ENCODE measurements at places on chromosomes 5 and 9.

DNA sequence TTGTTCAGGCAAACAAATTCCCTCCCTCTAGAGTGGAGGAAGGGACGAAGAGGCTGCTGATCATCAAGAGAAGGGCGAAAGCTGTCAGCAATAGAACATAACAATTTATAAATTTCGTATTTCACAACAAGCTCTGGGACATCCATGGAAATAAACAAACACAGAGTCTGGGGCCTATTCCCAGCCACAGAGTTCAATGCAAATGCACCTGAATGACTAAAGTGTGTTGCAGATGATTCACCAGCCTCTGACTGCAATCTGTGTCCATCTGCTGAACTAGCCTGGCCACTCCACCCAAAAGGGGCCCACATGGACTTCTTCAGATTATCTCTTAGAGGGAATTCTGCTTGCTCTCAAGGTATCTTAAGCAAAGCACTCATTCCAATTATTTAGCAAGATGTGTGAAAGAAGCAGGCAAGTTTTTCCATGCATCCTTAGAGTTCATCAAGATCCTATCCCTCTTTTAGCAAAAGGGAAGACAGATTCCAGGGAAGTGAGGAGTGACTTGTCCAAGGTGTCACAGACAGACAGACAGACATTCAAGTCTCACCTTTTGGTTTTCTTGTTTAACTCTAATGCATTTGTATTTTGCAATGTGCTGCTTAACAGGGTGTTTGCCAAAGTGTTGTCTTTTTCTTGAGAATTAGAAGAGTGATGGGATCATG is 307.8 kb upstream of the PAPPA start:
- no peak for DNase-seq

DNA sequence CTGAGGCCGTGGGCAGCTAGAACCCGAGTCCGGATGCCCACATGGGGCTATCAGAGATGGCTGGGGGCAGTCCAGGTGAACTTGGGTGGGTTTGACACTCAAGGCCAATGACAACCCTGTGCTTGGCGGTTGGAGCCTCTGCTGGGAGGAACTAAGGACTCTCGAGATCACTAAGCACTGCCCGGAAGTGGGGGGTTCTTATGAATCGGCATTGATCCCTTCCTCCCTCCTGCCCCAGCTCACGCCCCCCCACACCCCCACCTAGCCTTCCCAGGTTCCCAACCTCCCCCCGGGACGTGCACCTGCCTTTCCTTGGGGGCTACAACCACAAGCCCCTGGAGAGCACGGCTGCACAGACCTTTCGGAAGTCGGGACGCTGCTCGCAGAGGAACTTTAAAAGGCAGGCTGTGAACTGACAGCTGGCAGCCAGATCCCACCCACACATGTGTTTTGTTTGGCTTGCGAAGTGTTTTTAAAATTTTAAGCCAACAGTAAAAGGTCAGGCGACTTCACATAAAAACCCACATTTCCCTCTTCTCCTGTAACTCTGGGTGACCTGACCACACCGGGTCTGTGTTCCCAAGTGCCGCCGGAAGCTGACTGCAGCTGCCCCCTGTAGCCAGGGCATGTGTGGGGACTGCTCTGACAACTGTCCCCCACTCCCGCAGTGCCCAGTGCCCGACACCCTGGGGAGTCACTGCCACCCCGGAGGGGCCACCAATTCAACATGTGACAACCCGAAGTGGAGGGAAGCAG is 5.1 kb upstream of the RALGDS start:
- DNase-seq: no peak

DNA sequence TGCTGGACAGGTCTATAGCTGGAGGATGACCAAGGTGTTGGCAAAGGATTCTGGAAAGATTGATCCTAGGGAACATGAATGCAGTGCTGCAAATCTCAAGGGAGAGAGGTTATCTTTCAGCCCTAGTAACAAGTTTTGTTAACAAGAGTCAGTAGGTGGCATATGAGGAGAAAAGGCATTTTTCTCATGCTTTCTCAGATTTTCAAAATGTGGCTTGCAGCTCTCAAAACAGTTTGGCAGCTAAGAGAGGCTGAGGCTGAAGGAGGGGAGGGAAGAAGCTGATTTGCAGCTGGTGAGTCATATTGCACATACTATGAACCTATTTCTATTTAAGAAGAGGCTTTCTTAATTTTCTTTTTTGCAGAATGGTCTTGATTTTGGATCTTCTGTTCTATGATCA is 64.3 kb upstream of the PCA3 start:
- no peak for DNase-seq

DNA sequence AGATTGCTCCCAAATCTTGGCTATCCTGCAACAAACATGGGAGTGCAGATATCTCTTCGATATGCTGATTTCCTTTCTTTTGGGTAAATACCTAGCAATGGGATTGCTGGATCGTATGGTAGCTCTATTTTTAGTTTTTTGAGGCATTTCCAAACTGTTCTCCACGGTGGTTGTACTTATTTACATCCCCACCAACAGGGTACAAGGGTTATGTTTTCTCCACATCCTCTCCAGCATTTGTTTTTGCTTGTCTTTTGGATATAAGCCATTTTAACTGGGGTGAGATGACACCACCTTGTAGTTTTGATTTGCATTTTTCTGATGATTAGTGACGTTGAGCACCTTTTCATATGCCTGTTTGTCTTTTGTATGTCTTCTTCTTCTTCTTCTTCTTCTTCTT is 20.3 kb downstream of the CTSL start:
- no peak for DNase-seq

GRCh38 chr5:5721881-5722280 is 299.4 kb downstream of the ICE1 start:
- DNase-seq: no peak

GRCh38 chr5:133119233-133119711 is 67.5 kb downstream of the HSPA4 start:
- no peak for DNase-seq

- DNase-seq: no peak
These were observed 7.7 kb downstream of the FBXO38 start for GRCh38 chr5:148391422-148391821.

GRCh38 chr5:59346514-59346913 is 547.0 kb downstream of the PDE4D start:
- DNase-seq: no peak

GRCh38 chr5:109964136-109964535 is 274.4 kb downstream of the MAN2A1 start:
- no peak for DNase-seq

- DNase-seq: no peak
These were observed 48.0 kb downstream of the DPYSL3 start for GRCh38 chr5:147461915-147462314.

DNA sequence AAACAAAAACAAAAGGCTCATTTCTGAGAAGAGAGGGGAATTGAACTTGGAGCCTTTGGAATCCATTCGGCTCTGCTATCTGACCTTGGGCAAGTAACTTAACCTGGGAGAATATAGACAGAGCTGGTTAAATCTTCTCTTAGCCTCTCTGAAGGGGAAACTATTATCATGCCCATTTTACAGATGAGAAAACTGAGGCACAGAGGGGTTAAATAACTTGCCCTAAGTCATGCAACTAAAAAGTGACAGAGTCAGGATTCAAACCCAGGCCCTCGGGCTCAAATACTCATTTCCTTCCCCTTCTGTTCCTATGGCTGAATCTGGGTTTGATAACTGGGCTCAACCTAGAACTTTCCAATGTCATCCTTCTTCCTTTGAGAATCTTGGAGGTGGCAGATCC is 291.3 kb upstream of the MSX2 start:
- no peak for DNase-seq

DNA sequence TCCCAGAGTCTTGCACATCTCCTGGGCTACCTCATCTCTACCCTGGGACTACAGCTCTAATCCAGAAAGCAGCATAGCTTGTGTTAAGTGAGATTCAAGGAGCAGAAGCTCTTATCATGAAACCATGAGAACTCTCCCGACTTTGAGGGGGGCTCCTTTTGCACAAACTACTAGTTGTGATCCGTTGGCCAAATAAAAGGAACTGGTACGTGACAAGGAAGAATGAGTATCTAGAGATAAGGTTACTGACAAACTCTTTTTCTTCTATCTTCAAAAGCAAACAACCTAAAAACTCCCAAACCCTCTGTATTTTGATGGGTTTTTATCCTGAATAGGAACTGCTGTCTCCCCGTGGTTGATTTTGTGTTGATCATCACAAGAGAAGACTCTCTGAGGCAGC is 168.5 kb downstream of the SLC24A2 start:
- no peak for DNase-seq

GRCh38 chr9:100186356-100186755 is 87.3 kb downstream of the INVS start:
- DNase-seq: no peak

DNA sequence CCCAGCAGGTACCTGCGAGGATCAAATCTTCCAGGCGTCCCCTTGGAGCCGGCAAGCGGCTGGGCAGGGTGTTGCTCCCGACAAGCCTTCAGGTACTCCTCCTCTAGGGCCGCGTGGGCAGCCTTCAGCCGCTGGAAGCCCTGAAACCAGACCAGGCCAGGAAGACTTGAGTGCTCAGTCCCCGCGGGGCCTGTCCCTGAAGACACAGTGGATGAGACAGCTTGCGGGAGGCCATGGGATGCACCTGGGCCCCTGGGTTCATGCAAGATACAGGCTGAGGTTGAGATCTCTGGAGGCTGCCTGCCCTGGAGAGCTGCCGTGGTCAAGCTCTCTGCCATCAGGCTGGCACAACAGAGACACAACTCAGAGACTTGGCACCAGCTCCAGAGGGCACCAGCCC is 25.4 kb downstream of the AKNA start:
- DNase-seq: no peak

- DNase-seq: peak; percentile 56
These were observed 142.3 kb downstream of the SMARCA2 start for GRCh38 chr9:2157277-2158110.

DNA sequence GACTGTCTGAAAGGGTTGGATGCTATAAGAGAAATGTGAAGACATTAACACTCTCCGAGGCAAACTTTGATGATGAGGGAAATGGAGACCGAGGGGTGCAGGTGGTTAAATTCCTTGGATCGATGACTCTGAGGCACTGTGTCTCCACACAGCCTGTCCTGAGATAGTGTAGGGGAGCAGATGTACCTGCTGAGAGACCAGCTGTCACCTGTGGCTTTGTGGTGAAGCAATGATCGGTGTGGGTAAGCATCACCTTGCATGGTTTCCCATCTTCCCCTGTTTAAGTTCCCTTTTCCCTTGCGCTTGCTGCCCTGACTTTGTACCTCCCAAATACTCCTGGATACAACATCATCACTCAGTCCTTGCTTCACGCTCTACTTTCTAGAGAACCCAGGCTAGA is 9.8 kb upstream of the MIER3 start:
- no peak for DNase-seq

GRCh38 chr9:114989600-114990410 is 59.4 kb upstream of the TNFSF8 start:
- peak; percentile 71 for DNase-seq

- no peak for DNase-seq
These were observed 727.2 kb upstream of the WWC1 start for GRCh38 chr5:167564275-167564674.

- no peak for DNase-seq
These were observed 74.6 kb downstream of the GOLPH3 start for GRCh38 chr5:32099486-32100035.

DNA sequence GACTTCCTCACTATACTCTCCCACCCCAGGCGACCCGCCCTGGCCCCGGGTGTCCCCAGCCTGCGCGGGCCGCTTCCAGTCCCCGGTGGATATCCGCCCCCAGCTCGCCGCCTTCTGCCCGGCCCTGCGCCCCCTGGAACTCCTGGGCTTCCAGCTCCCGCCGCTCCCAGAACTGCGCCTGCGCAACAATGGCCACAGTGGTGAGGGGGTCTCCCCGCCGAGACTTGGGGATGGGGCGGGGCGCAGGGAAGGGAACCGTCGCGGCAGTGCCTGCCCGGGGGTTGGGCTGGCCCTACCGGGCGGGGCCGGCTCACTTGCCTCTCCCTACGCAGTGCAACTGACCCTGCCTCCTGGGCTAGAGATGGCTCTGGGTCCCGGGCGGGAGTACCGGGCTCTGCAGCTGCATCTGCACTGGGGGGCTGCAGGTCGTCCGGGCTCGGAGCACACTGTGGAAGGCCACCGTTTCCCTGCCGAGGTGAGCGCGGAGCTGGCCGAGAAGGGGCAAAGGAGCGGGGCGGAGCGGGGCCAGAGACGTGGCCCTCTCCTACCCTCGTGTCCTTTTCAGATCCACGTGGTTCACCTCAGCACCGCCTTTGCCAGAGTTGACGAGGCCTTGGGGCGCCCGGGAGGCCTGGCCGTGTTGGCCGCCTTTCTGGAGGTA is 2.1 kb downstream of the CA9 start:
- peak; percentile 43 for DNase-seq

- no peak for DNase-seq
These were observed 70.4 kb downstream of the CRB2 start for GRCh38 chr9:123426406-123426805.

- DNase-seq: no peak
These were observed 257.8 kb downstream of the KIAA0825 start for GRCh38 chr5:94360382-94361130.

DNA sequence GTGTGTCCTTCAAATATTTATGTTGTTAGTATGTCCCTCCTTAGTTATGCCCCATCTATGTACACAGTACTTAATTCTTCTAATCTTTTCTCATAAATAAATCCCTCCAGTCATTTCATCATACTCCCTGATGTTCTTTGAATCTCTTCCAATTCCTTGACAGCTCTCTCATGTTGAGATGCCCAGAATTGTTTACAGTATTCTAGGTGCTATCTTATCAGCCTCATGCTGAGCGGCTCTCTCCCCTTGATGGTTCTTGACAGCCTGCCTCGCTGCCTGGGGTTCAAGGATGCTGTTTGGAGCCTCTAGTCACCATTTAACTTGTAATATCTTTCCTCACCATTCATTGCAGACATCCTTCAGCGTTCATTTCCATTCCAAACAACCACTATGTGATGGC is 799.2 kb downstream of the BRINP1 start:
- DNase-seq: no peak

- DNase-seq: no peak
These were observed 33.3 kb downstream of the CD180 start for GRCh38 chr5:67163231-67163756.

- no peak for DNase-seq
These were observed 22.5 kb downstream of the SEC61B start for GRCh38 chr9:99244344-99245260.

DNA sequence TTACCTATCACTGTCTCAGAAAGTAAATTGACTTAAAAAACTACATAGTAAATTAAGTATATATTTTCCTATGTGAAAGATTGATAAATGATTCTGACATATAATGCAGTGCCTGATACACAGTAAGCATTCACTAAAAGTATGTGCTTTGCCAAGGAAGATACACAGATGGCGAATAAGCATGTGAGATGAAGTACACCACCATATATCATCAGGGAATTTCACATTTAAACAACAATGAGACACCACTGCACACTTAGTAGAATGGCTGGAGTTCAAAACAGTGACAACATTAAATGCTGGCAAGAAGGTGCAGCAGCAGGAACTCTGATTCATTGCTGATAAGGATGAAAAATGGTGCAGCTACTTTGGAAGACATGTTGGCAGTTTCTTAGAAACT is 1118.8 kb downstream of the DTWD2 start:
- no peak for DNase-seq

GRCh38 chr5:64914396-64914795 is 145.7 kb downstream of the CWC27 start:
- no peak for DNase-seq
